ENCODE measurements at places on chromosomes 3 and 15. TPM values are rescaled to one million over a fixed set of nuclear protein-coding genes. Genes with fewer than 3 reads are reported as not detected.

The DLL4 gene
- total RNA-seq = 0.20 TPM

DNA sequence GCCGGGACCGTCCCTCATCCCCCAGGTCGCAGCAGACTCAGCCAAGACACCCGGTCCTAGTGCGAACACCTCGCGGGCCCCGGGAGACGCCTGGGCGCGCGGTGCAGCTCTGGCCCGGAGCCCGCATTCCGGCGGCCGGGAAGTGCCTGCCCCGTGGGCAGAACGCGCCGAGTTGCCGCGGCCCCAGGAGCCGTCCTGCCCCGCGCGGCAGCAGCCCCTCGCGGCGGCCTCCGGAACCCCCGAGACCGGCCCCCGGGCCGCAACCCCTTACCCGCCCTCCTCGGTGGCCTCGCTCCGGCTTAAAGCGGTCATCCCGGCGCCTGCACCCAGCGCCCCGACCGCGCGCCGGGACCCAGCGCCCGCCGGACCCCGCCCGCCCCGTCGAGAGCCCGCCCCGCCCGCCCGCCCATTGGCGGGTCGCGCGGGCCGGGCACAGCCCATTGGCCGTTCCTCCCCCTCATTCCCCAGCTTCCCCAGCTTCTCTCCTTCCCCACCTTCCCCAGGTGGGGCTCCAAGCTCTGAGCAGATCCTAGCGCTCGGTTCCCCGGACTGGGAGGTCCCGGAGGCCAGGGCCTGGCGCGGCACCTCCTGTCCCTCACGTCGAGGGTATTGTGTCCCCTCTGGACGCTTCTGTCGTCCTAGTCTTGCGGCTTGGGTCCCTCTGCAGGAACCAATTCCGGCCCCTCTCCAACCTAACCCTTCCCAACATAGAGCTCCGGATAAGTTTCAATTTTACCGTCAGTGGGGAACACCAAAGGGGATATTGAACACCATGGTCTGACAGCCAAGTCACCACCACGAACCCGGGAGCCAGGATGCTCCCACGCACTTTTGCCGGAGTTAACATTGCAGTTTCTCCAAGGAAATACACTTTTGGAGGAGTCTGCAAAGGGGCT, at the start of gene GRAMD2A:
TSS of gene GRAMD2A (minus strand) at position 328 of the 896 bp plus-strand sequence.
- no peak for DNase-seq

DNA sequence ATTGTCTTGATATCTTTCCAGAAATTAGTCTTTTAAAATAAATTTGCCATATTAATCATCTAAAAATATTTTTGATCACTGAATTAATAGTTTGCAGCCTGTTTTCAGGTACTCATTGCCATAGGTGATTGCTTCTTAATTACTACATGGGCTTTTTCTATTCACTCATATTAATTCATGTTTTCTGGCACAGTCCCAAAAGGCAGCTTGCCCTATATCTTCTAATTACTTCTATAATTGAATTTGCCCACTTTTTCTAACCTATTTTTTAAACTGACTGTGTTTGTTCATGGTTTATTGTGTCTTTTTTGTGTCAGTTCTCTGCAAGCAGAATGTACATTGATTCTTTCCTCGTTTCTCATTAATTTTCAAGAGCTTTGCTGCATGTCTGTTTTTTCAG, 85.7 kb upstream of the SOX2 start:
- no peak for DNase-seq

DNA sequence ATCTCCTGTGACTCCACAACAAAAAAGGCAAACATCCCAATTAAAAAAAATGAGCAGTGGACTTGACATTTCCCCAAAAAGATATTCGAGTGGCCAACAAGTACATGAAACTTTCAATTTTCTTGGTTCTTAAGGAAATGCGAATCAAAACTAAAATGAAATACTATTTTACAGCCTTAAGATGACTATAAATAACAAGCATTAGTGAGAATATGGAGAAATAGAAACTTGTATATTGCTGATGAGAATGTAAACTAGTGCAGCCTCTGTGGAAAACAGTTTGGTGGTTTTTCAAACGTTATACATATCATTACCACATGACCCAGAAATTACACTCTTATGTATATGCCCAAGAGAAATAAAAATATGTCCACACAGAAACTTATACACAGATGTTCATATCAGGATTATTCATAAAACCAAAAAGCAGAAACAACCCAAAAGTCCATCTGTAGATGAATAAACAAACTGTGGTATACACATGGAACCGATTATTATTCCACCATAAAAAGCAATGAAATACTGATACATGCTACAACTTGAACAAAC, 153.2 kb upstream of the GPR149 start:
- no peak for DNase-seq

DNA sequence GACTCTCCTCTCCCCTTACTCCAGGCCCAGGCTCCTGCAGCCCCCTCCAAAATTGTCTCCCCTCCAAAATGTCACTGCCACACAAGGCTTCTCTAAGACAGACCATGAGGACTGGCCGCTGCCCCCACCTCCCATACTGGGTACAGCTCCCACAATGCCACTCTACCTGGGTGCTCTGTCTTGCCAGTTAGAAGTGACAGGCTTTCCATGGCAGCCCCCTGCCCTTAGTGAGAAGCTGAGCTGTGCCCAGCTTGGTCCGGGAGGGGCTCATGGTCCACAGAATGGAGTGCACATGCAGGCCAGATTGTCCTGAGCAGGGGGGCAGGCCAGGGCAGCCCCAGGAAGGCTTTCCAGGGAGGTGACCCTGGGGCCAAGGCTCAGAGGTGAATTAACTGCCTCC, 3.0 kb upstream of the CLK3 start:
- no peak for DNase-seq

DNA sequence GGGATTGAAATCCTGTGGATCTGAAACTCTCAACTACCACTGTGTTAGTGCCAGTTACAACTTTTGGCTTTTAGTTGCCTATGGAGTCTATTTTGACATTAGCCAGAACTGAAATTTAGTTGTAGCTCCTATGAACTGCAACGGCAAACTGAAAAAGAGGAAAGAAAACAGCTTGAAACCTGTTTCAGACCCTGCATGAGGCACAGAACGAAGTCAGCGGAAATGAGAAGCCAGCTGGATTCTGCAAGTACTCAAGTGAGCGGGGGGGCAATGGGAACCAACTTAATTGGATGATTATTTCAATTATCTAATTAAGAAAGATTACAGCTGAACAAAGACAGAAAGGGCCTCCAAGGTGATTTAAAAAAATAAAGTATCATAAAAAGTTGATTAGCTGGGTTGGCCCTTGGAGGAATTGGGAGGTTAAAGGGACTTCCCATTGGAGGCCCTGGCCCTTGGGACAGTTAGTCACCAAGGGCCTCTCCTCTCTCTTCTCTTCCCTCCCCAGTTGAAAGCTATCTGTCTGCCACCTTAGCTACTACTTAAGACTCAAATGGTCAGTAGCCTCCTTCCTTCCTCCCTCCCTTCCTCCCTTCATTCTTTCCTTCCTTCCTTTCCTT, 352.1 kb downstream of the SHQ1 start:
- no peak for DNase-seq
